ENCODE measurements at places on chromosomes 1 and 21.

GRCh38 chr1:79079770-79080169 lies 73.2 kb upstream of the ADGRL4 start:
- no peak for DNase-seq

DNA sequence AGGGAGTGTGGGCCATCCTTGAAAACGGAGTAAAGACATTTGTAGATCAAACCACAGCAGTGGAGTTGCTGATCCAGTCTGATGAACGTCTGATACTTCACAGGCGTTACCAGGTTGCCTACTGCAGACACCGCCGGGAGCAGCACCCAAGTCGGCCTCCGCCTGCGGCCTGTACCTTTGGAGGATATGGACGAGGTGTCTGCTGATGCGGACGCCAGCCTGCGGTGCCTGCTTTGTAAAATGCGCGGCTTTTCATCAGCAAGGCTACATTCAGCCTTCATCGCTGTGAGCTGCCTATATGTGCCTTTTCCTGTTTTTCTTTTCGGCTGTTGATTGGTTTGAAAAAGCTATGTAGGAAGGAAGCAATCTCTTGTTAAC lies 16.0 kb downstream of the SLX9 start:
- DNase-seq: no peak

DNA sequence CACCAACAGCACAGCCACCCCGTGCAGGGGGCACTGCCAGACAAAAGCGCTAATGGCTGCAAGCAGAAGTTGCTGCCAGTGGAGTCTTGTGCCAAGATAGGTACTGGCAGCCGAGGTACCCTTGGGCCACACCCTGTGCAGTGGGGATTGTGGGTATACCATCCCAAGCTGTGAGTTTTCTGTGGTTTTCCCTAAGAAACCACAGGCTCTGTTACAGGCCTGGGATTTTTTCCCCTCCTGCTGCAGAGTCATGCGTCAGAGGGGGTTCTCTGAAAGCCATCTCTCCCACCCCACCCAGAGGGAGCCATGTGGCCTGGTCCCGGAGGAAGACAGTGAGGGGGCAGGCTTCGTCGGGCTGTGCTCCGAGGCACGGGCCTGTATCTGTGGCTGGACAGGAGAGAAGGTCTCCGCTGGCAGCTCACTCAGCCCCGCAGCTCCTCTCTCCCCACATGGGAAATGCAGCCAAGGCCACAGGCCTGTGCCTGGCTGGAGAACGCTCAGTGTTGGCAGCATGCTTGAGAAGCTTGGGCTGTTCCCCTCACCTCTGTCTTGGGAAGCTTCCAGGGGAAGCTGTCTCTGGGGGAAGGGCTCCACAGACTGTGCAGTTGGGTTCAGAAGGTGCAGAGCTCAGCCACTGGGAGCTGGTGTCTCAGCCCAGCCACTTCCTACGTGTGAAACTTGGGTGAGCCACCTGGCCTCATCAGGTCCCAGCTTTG lies 42.5 kb downstream of the NEK2 start:
- no peak for DNase-seq

GRCh38 chr1:44828841-44829440 lies 14.1 kb downstream of the PTCH2 start:
- no peak for DNase-seq

- DNase-seq: no peak
Measured at GRCh38 chr1:53545663-53546408, 86.6 kb downstream of the DMRTB1 start.

DNA sequence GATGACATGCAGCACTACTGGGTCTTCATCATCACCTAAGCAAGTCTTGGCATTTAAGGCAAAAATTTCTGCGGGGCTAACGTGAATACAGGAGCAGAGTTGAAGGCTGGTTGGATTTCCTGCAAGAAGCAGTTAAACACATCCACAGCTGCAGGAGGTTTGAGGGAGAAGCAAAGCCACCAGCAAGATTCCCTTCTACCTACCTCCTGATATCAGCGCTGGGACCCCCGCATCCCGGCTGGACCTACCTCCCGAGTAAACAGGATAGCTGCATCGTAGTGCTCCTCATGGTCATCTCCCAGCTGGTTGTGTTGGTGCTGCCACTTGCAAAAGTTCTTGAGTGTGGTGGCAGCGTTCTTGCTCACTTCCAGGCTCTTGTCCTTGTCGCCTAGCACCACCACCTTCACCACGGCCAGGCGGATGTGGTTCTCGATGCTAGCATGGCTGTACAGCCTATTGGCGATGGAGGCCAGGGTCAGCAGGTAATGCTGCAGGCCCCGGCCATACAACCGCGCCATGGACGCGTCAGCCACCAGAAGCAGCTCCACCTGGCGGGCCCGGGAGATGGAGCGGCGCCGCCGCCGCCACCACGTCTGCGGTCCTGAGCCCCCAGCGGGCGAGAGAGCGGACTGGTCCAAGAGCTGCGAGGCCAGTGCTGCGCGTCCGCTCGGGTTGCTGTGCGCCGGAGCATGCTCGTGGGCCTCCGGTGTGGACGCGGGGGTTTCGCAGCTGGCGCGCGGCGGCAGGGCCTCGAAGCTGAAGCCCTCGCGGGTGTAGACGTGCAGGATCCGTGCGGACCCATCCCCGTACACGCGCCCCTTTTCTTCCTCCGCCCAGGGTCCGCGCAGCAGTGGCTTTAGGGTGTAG lies 1.6 kb downstream of the ADAMTS5 start:
- no peak for DNase-seq
